ENCODE measurements at places on chromosomes 3 and 15. TPM values are rescaled to one million over a fixed set of nuclear protein-coding genes. Genes with fewer than 3 reads are reported as not detected.

Gene ZPLD1
- total RNA-seq = not detected

DNA sequence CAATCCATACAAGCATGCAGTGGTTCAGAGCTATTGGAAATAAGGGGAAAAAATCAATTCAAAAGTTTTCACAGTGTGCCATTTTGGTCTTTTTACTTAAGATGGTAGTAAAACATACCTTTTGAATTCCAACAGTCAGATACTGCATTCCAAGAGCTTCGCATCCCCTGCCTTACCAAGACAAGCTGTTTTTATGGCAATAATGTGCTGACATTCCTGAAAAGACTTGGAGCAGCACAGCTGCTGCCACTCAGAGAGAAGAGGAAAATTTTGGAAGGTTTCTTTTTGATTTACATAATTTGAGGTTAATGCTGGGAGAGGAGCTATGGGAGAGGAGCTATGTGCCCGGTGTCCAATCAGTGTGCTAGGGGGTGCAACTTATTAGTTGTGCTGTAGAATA, 148.3 kb downstream of the FEZF2 start:
- no peak for DNase-seq

GRCh38 chr3:192818126-192818525, 90.8 kb upstream of the FGF12 start:
- no peak for DNase-seq

Gene OIP5
- 23.9 TPM for total RNA-seq

GRCh38 chr3:185519021-185519420, 20.2 kb upstream of the TMEM41A start:
- no peak for DNase-seq

GRCh38 chr15:69094124-69094921, 66.1 kb upstream of the GLCE start:
- DNase-seq = no peak

DNA sequence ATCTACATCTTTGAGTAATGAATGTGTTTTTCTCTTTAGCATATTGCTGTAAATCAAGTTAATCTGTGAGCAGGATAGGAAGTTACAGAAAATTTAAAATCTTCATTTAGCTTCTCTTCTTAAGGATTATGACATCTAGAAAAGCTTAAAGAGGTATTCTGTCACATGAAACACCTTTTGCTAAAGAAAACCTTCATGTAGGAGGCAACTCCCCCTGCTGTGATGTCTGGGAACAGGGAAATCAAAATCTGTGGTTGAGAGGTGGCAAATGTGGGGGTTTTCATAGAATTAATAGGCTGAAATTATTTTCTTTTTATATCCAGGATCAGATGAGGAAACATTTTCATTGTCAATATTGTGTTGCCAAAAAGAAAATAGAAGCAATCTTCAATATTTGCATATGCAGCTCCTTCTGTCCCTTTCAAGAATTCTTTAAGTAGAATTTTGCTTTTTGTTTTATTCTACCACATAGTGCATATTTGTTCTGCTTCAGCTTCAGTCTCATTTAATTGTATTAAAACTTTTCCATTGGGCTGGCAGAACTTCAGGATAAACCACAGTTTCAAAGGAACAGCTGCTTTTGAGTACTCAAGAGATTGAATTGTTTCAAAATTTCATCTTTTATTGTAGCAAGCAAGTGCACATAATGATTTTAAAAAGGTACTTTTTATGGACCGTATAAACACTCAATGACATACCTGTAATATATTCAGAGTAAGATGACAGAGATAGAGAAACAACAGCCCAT, 128.4 kb downstream of the RAP2B start:
- no peak for DNase-seq

DNA sequence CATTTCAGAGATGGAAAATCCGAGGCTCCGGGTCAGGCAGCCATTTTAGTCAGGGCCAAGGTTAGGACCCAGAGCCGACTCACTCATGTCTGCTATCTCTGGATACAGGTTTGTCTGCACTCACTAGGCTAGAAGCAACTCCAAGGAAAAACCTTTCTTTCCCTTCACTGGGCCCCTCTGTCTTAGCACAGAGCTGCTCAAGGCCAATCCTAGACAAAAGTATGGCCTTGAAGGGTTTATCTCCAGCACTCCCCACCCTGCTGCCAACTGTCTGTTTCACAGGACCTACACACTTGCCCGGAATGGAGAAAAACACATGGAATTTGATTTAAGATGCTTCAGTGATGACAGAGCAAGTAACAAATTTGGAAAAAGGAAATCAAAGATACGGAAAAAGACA, 25.6 kb downstream of the ACAN start:
- no peak for DNase-seq

DNA sequence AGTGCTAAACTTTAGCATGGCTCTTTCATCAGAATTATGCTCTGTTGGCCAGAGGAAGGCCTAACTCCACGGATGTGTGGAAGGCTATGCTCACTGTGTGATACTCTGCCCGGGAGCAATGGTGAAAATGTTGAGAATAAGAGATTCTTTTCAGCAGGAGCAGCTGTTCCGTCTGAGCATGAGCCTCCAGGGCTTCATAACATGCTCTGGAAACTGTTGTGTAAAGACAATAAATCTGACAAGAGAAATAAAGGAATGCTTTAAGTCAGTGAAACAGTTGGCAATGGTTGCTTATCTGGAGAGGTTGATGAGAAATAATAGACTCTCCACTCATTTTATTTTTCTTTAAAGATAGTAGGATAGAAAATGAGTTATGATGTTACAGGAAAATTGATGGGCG, 269.8 kb downstream of the DIPK2A start:
- no peak for DNase-seq

GRCh38 chr3:171615281-171615680, 155.1 kb upstream of the TNIK start:
- no peak for DNase-seq

DNA sequence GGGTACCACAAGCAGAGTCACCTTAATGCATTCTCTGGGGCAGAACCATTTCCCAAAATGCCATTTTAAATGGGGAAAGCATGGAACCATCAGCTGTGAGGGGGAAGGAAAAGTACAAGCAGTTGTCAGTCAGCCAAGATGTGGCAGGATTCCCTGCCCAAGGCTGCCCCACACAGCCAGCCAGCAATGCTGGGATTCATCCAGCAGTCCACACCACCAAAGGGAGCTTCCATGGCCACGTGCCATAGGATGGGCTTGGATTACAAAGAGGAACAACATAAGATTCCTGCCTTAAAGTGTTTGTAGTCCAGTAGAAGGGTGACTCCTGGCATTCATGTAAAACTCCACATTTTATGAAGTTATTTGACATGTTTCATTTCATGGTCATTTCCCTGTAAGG, 233.3 kb downstream of the SHOX2 start:
- DNase-seq = no peak

Gene GDPGP1
- total RNA-seq = 7.6 TPM

- DNase-seq = no peak
These were observed 88.6 kb upstream of the SPRED1 start for GRCh38 chr15:38164061-38164460.

DNA sequence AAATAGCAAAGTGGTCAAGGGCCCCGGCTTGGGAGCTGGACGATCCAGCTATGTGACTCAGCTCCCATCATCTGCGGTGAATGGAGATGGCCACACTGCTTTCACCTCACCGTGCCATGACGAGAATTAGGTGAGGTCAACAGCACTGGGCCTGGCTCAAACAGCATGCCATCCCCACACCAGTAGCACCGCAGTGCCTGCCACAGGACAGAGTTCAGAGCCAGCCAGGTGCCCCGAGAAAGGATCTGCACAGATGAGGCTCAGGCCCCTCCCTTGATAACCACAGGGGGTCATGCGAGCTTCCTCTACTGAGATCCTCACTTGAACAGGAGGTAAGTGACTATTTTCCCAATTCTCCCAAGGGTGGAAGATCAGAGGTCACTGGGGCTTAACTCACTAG, 29.4 kb downstream of the ZXDC start:
- DNase-seq = no peak

DNA sequence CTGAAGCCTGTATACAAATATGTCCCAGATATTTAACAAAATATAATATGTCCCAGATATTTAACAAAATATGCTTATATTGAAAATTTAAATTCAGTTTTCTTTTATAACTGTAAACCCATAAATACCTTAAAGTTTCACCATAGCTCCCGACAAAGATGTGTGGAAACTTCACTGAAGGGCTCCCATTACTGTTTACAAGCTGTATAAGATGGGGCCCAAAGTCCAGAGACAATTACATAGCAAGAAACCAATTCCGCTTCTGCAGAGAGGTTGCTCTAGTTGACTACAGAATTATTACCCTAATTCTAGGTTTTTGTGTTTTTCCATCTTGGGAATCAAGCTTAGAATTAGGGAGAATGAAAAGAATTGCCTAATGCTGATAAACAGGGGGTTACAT, 102.6 kb upstream of the EPHA6 start:
- DNase-seq = no peak

Gene CHRM5
- total RNA-seq = not detected

DNA sequence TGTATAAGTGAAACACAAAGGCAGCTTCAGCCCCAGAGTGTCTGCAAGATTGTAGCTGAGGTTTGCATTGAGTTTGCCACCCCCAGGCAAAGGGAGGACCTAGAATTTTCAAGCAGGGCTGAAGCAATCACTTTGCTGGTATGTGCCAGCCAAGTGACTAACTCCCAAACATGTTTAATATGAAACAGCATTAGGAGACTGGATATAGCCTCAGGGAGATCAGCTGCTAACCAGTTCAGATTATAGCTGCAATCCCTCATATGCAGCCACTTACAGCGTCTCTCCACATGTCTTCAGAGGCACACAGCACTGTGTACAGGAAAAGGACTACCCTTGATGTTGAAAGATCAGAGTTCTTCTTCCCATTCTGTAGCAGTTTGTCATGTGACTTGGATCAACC, 38.4 kb upstream of the PPP2R3A start:
- DNase-seq = peak; percentile 91

DNA sequence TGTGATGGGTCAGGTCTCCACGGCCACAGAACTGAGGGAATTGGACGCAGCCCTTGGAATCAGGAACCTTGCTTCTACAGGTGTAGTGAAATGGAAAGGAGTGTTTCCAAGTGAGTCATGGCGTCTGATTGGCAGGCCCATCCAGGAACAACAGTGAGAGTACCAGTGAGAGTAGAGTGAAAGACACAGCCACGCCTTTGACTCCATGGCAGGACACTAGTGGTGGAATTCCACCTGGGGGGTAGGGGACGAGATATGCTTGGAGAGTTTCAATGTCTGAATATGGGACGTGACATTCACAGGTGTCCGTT, 3.0 kb upstream of the SLC28A1 start:
- DNase-seq = no peak

DNA sequence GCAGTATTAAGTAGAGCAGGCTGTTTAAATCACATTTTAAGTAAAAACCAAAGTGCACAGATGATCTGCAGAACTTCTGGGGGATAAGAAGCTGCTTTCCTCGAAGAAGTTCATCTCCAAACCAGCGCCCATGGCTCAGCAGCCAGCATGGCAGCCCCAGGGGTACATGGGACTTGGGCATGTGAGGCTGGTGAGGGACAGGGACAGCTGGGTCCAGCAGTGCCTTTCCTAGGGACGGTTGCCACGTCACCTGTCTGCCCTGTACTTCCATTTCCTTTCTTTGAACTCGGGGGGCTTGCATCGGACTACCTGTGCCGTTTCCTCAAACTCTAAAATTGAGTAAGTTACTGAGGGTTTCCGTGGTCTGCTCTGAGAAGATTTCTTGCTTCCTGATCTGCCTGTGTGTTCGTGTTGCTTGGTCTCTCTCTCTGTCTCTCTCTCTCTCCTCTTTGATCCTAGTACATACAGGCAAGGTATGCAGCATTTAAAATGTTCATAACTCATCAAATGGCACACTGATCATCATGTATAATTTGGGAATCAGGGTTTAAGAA, 67.6 kb downstream of the IGF1R start:
- no peak for DNase-seq

DNA sequence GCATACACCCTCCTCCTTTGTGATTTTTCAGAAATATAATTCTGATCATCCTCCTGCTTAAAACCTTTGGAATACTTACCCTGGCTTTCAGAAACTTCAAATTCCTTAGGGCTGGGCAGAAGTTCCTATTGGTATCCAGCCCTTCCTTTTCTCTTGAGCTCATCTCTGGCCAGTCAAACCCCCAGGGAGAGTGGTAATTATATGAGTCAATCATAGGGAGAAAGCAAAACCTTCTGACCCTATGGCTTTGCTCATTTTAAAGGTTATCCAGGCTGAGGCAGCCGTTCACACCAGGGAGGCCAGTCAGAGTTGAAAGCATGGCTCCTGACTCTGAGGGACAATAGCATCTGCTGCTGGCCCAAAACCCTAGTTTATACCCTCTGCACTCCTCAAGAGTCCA, 23.9 kb upstream of the CTNNB1 start:
- no peak for DNase-seq

- DNase-seq = no peak
These were observed 30.0 kb downstream of the NIPA2 start for GRCh38 chr15:22868495-22868894.

Gene ITIH1
- total RNA-seq = not detected

Gene PAK6
- total RNA-seq = 10.7 TPM

GRCh38 chr3:174438501-174439145, 420.5 kb upstream of the NAALADL2 start:
- DNase-seq = no peak

Gene CPLX3
- not detected for total RNA-seq

Gene RHOA
- 413 TPM for total RNA-seq

Gene RPUSD2
- 17.1 TPM for total RNA-seq

Gene IL12A
- 0.28 TPM for total RNA-seq
